Stimulated activated CD8-positive, alpha-beta memory T cell treated with anti-CD3 and anti-CD28 coated beads, Interleukin-4, amount 100 ng/mL, for 4 hours (primary cell): ENCODE measurements at places on chromosomes 7 and 10.
A peak's percentile ranks its signal among the peaks of the same experiment; 100 is the strongest.

DNA sequence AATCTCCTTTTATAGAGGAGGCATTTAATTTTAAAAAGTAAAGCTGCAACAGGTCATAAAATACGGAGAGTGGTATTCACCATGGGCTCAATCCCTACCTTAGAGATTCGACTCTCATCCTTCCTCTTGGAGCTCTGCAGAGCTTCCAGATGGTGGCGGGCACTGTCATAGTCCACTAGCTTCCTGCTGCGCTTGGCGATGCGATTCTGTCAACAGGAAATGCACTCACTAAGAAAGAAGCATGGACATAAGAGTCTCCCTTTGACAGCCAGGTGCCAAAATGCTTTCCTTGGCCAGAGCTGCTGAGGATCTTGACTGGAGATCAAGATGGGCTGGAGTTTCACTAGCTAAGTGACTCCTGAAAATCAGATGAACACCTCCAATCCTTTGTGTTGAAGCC lies 154.4 kb downstream of the AMPH start:
- DNase-seq: no peak

DNA sequence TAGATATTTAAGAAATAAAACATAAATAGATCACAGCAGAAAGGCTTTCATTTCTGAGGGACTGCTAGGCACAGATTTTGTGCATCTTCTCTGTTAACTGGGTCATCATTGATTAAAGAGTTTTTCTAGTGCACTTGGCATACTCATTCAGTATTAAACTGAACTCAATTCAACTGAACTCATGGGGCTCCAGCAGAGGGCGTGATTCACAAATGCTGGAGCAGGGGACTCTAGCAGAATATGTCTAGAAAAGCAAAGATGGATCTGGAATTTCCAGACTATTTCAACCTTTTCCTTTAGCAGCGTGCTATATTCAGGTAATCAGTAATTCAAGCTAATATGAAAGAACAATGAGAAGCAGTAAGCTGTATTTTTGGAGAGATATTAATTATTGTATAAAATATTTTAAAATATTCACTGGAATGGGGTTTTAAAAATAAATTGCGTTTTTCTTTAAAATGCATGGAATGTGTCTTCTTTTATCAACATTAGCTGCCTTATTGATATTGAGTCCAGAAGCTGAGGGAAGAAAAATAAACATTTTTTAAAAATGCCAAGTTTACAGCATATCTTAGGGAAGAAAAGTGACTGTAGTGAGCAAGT lies 296.8 kb upstream of the CACNA2D1 start:
- DNase-seq: no peak

- DNase-seq: no peak
Observed at GRCh38 chr7:131325179-131325840, 2.4 kb upstream of the MKLN1 start.

DNA sequence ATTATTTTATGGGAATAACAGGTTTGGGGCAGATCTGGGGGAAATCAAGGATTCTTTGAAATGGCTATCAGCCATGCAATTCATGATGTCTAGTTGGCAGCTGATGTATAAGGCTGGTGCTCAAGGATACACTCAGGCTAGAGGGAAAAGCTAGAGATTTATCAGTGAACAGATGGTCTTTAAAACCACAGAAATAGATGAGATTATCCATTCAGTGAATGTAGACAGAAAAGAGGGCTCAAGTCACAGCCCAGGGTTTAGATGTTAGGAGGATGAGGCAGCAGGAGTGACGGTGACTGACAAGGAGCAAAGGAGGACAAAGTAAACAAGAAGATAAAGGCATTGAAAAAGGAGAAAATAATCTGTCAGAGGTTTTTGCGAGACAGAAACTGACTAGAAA lies 238.7 kb downstream of the CDK14 start:
- no peak for DNase-seq

DNA sequence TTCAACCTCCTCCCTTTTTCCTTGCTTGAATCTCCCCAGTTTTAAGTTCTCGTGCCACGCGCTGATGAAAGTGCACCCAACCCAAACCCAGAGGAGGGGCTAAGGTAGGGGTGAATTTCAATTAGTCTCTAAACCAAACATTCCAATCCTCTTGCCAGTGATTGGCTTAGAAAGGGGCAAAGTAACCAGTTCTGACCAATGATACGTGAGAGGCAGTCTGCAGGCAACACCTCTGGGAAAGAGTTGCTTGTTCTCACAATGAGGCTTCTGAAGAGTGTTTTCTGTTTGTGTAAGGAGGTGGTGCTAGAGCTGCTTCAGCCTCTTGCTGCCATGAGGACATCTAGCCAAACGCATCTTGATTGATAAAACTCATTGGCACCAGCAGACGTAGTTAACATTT lies 21.8 kb downstream of the SLC35G1 start:
- DNase-seq: no peak

DNA sequence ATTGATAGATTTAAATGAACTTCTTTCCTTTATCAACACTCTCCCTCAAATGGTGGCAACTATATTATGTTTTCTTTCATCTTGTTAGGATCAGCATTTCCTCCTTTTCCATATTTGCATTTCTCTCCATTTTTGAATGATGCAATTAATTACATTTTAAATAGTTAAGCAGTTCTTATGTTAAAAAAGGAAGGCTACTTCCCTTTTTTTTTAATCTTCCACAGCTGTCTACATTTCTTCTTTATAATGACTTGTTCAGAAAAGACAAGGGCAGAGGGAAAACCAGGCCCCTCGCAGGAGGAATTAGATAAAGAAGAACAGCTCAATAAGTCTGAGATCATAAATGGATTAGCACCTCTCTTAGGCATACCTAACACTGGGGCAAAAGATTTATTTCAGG lies 208.9 kb downstream of the ARL4A start:
- no peak for DNase-seq

DNA sequence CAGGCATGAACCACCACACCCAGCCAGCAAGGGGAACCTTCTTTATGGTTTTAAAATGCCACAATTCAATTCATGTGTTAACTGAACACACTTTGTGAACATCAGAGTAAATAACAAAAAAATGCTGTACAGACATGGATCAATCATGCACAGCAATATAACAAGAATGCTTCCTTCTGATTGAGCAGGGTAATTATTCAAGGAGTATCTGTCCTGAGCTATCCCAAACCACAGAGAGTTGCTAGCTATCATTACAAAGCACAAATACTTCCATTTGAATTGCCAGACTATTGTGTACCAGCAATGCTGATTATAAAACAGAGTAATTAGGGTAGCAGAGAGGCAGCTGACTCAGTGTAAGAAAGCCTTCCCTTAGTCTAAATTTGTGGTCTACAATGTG lies 11.3 kb upstream of the RHOBTB1 start:
- DNase-seq: no peak

DNA sequence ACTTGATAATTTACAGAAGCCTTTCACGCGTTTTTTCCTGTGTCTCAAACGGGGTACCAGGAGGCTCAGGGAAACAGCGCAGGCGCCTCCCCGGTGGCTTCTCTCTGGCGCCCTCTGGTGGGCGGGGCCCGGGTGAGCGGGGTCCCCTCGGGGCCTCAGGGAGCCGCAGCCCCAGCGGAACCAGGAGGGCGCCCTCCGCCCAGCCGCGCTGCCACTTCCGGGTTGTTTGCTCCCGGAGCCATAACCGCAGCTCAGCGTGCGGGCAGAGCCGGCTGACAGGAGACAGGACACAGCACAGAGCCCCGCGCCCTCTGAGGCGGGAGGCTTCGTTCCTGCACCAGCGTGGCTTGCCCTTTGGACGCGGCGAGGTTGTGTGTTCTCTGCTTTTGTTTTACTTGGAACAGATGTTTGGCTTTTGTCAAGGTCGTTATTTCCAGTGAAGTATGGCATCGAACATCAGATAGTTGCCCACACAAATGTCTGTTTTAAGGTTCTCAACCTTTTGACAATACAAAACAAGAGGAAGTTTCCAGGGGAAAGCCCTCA lies 6.9 kb upstream of the CYP2E1 start:
- peak; percentile 79 for DNase-seq

DNA sequence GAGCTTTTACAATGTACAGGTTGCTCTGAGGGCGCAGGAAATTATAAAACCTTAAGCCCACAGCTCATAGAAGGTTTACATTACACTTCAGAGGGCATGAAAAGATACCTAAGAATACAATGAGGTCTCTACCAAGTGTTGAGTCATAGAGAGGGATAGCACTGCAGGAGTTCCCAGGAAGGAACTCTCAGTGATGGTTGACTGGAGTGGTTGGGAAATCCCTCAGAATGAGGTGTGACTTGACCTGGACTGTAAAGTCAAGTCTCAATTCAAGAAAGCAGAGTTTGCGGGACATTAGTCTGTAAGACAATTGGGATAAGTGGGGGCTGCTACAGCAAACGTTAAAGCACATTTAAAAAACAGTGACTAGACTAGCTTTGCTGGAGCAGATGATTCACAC lies 21.9 kb downstream of the TNKS2 start:
- no peak for DNase-seq

- DNase-seq: no peak
Observed at GRCh38 chr10:102776779-102777456, 33.2 kb downstream of the WBP1L start.

- DNase-seq: no peak
Observed at GRCh38 chr10:125550362-125550761, 132.6 kb downstream of the TEX36 start.

GRCh38 chr7:54837168-54837567 lies 78.2 kb upstream of the SEC61G start:
- no peak for DNase-seq

- no peak for DNase-seq
Observed at GRCh38 chr10:93154531-93154930, 80.8 kb downstream of the CYP26A1 start.

DNA sequence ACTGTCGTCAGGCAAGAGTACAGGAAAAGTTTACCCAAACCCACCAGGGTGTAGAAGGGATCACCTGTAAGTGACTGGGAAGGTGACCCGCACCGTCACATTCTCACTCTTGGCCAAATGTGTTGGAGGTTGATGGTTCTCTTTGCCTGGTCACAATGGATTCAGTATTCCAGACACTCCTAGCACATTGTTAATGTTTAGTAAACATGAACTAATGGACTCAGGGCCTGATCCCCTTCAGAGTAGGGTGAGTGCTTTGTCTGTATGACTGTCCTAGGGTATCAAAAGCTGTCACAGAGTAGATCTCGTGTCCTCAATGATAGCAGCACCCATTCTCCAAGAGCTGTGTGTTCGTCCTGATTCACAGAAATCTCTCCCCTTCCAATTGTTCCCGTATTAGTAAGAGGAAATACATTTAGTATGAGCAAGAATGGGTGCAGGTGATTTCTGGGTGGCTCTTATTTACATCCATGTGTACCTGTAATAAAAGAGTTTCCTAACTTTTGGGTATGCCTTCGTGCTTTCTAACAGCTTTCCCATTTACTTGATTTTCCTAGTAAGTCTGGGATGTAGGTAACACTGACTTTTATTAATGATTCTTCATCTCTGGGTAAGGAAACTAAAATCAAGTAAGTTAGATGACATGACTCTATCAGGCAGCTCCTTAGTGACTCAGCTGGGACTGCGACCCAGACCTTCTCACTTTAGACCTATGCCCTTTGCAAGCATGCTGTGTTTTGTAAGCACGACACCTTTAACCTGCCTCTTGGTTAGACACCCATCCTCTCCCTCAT lies 4.7 kb downstream of the EEPD1 start:
- DNase-seq: no peak

DNA sequence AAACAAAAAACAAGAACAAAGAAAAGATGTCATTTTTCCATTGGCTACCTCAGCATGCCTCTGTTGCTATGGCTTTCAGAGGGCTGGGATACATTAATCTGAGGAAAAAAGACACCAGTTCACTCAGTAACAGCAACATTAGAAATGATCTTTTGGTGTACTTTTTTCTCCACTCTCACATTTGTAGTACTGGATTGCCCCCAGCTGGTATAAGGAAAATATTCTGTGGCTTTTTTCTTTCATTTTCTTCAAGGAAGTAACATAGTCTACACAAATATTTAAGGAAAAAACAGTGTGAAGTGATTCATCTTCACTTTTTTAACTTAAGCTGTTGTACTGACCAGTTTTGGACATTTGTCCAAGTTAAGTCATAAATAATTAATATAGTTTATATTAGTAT lies 482.3 kb downstream of the SORCS1 start:
- no peak for DNase-seq

DNA sequence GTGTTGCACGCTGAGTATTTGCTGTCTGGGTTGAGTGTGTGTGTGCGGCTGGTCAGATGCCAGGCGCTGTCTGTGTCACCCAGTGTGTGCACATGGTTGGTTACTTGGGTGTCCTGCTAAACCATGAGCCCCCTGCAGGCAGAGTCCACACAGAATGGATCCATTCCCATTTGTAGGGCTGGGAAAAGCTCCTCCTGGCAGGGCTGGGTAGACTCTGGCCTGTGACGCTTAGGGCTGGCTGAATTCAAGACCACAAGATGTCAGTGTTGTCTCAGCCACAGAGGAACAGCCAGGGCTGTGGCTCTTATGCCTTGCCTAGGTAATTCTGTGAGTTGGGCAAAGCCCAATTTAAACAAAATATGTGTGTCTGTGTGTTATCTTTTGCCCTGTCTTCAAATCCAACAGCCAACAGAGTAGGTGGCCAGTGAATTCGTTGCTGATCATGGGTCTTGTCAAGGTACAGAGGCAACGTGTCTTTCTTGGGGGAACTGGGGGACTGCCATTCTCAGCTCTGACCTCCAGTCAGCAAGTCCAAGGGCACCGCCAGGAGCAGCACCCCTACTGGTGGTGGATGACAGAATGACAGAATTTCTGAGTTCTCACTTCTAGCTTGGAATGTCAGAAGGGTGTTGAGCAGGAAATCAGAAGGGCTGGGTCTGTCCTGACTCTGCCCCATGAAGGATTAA lies 285.1 kb downstream of the CCSER2 start:
- DNase-seq: no peak

DNA sequence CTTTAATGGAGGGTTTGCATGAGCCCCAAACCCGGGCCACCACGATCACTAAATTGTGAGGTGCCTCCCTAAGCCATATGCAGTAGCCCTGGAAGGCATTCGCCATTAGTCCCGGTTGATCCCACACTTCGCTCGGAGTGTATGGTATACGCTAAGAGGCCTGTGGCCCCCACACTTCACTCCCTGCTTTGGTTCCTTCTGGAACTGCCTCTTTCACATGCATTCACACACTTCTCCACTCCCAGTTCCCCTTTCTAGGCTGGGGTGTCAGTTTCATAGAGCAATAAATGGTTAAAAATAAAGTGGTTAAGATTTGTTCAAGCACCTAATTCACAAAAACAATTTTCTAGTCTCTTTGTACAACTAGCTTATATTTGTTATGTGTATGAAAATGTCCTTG lies 212.1 kb upstream of the KCND2 start:
- DNase-seq: no peak

- no peak for DNase-seq
Observed at GRCh38 chr7:108265007-108265406, 134.8 kb upstream of the LAMB4 start.

DNA sequence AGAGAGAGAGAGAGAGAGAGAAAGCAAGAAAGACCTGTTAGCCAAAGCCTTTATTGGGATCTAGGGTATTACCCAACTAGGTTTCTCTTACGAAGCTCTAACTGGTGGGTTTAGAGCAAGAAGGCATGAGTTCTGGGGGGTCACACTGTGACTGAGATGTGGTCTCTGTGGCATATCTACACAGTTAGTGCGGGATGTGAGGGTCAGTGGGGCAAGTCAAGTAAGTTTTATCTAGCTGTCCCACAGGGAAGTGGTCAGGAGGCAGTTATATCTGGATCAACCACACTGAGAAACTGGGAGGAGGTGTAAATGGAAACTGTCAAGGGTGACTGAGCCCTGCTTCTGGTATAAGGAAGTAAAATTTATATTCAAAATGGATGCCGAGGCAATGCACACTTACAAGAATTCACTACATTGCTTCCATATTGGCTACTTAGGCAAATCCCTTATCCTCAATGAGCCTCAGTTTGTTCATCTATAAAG lies 331.6 kb upstream of the HPS1 start:
- DNase-seq: no peak
